ENCODE measurements at places on chromosomes 5 and 9.
A peak's percentile ranks its signal among the peaks of the same experiment; 100 is the strongest.

DNA sequence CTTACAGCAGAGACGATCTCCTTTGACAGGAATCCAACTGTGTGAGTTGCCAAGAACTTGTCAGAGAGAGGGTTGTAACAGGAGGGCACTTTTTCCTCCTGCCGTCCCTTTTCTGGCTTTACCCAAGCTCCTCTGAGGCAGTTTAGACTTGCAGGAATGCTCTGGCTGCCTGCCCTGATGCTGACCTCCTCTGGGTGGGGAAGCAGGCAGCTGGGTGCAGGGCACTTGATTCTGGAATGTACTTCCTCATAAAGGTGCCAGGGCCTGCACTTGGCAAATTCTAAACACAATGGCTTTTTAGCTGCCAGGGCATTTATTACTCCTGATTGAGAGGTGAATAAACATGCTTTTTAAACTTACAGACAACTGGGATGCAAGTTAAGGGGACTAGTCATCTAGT lies 190.4 kb downstream of the EPB41L4A start:
- DNase-seq = no peak

GRCh38 chr5:26986985-26987384 lies 51.4 kb downstream of the CDH9 start:
- DNase-seq = no peak

- no peak for DNase-seq
Measured at GRCh38 chr5:109997161-109997560, 307.4 kb downstream of the MAN2A1 start.

- no peak for DNase-seq
Measured at GRCh38 chr9:13898957-13899356, 415.0 kb downstream of the NFIB start.

DNA sequence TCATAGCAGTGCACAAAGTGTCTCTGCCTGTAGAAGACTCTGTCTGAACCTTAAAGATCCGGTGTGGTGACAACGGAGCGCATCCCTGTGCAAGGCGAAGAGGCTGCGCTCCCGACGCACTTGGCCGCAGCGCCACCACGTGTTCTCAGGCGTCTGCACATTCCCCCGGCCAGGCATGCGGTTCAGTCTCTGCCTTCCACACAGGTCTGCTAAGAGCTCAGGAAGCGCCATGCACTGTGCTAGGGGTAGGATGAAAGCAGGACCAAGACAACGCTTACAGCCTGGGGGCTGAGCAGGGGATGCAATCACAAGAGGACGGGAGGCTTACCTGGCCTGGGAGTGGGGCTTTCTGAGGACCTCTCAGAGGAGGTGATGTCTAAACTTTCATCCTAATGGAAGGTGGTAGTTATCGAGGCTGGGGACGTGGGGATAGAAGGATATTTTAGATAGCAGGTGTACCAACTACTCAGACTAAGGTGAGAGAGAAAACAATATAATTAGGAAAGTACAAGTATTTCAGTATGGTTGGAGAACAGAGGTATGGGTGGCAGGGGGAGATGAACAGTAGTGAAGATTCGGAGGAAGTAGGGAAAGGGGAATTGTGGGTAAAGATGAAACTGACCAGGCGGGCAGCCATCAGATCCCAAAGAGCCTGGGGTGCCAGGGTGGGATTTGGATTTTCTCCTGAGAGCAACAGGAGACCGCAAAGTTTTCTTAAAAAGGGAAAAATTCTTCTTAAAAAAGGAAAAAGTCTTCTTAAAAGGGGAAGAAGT lies 13.3 kb downstream of the CAPSL start:
- peak; percentile 85 for DNase-seq

DNA sequence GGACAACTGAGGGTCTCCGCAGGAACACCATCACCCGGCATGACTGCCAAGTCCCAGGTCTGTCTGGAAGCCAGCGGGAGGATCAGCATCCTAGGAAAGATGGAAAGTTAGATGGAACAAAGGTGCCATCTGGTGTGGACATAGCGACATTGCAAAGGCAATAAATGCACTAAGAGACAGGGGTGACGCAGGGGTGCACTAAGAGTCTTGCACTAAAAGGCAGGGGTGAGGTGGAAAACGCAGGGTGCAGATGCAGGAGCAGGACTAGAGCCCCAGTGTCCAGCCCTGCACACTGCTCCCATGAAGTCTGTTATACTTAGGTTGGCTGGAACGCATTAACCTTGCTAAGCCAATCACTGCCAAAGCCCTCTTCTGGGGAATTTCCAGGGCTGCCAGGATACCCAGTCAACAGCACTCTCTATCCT lies 15.5 kb downstream of the ATOX1 start:
- DNase-seq = no peak

- DNase-seq = no peak
Measured at GRCh38 chr9:15420796-15421195, 1.9 kb upstream of the SNAPC3 start.

DNA sequence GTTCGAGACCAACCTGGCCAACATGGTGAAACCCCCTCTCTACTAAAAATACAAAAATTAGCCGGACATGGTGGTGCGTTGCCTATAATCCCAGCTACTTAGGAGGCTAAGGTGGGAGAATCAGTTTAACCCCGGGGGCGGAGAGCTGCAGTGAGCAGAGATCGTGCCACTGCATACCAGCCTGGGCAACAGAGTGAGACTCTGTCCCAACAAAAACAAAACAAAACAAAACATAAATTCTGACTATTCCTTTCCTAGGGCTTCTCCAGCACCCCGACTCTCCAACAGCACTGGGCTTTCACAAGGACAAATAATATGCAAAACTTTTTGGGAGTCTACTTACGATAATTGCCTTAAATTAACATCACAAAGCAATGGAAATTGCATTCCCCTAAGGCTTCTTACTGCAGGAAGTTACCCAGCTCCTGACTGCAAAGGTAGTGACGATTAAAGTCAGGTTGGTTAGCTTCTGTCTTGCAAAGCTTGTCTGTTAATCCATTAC lies 15.9 kb upstream of the CDKN2AIPNL start:
- DNase-seq = no peak

DNA sequence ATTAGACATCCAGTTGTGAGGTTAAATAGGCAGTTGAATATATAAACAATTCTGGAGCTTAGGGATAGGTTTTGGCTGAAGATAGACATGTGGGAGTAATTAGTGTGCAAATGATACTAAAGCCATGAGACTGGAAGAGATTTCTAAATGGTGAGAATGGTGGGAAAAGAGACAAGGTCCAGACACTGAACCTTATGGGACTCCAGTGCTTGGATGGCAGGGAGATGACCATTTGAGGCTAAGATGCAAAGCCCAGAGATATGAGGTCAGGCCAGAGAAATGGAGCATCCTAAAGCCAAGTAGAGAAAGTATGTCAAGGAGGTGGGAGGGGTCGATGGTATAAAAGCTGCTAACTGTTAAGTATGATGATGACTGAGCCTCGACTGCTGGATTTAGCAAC lies 115.6 kb downstream of the SEMA5A start:
- no peak for DNase-seq

GRCh38 chr5:124665625-124666024 lies 80.8 kb downstream of the ZNF608 start:
- no peak for DNase-seq

GRCh38 chr9:131179561-131180219 lies 54.3 kb downstream of the NUP214 start:
- DNase-seq = no peak

DNA sequence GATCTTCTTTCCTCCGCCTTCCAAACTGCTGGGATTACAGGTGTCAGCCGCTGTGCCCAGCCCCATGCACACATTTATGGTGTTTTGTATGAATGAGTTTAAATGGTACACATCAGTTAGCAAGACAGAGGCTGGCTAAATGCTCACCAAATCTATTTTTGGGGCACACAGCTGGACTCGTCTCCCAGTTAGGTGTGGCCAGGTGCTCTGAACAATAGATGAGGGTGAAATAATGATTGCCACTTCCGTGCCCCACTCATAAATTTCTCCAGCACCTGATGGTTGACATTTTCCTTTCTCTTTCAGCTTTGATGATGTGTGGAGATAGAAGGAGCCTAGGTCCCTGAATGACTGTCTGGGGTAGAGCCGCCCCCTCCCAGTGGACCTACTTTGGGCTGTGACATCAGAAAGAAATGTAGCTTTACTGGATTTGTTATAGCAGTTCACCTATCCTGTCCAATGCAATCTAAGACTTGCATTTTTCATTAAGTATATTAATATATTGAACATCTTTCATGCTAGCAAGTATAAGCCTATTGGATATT lies 8.6 kb upstream of the RAPGEF1 start:
- no peak for DNase-seq

DNA sequence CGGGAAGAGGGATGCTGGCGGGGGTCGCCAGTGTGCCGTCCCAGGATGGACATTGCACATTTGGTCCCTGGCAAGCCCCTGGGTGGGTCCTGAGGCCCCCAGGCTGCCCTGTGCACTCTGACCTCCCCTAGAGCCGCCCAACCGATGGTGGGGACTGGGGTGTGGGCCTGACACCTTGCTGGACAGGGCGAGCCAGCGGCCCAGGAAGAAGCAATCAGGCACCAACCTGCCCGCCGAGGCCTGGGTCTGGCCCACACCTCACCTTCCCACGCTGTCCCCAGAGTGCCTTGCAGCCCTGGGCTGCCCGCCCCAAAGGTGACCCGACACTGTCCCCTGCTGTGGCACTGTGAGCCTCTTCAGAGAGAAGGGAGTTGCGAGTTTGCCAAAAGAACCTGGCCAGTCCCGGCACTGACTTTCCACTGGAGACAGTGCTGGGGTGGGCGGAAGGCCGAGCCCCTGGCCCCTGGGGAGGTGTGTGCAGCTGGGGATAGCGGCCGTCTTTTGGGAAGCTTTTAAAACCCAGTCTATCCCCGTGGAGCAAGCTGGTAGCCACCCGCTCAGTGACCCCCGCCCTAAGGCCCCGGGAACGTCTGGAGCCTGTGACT lies 12.0 kb upstream of the NRARP start:
- DNase-seq = no peak

DNA sequence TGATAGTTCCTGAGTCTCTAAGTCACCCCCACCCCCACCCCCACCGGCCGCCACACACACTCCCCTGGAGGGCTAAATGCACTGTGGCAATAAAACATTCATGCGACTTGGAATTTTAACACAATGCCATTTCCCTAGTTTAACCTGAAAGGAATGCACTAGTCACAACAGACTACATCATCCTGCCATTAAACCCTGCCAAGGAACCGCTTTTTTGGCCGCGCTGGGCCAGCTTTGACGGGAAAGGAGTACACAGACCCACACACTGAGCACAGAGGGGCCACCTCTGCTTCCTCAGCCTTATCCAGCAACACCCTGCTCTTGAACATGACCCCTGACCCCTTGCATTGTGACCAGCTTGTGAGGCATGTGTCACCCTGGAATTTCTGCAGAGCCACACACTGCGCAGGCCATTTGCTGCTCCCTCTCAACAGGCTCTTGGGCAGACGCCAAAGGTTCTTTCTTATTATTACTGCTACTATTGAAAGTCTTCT lies 165.3 kb downstream of the BNC2 start:
- DNase-seq = no peak

- DNase-seq = no peak
Measured at GRCh38 chr5:146805081-146805480, 73.5 kb downstream of the PPP2R2B start.

DNA sequence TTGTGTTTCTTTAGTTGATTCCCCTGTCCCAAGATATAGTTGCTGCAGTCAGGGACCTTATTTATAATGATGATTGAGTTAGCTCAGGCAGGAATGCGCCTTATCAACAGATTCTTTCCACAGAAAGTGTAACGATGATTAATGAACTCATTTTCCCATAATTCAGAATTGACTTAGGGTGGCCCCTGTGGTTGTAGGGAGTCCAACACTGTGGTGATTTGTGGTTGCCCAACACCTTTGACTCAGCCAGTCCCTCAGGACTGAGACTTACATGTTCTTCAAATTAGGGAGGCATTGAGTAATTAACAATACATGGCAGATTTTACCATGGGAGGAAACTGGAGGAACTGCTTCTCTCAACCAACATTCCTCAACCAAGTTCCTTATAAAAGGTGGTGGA lies 221.9 kb downstream of the GABRG2 start:
- DNase-seq = no peak

DNA sequence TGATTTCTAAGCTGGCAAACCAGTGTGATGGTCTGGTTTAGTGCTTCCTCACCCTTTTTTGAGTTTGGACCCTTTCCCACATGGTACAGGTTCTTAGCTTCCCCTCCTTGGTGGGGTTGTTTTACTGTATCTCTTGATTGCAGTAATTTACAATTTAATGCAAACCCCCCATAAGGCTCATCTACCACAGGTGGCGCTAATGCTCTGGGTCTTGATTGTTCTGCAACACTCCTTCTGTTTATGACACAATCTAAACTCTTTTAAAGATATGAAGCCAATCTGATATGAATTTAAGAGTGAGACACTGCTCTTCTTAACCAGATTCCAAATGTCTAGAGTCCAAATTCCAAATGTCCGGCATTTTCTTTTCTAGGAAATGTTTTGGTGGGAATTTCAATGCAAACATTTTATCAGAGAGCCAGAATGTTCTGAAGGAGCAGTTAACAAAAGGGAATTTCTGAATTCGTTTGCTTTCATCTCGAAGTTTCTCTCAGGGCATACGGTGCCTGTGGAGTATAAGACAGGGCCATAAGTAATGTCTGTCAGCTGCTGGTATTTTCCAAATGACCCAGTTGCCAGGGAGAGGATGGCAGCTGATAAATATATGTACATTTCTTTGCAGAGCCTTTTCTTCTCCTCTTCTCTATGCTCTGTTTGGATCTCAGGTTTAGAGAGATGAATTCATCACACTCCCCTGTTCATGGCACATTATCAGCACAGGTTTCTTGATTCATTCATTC lies 246.8 kb downstream of the ARHGAP26 start:
- peak; percentile 40 for DNase-seq

GRCh38 chr5:1967736-1968135 lies 85.0 kb upstream of the IRX4 start:
- DNase-seq = no peak

GRCh38 chr5:79774171-79774854 lies 84.7 kb downstream of the CMYA5 start:
- DNase-seq = no peak

- no peak for DNase-seq
Measured at GRCh38 chr5:5014586-5015235, 125.4 kb upstream of the ADAMTS16 start.

DNA sequence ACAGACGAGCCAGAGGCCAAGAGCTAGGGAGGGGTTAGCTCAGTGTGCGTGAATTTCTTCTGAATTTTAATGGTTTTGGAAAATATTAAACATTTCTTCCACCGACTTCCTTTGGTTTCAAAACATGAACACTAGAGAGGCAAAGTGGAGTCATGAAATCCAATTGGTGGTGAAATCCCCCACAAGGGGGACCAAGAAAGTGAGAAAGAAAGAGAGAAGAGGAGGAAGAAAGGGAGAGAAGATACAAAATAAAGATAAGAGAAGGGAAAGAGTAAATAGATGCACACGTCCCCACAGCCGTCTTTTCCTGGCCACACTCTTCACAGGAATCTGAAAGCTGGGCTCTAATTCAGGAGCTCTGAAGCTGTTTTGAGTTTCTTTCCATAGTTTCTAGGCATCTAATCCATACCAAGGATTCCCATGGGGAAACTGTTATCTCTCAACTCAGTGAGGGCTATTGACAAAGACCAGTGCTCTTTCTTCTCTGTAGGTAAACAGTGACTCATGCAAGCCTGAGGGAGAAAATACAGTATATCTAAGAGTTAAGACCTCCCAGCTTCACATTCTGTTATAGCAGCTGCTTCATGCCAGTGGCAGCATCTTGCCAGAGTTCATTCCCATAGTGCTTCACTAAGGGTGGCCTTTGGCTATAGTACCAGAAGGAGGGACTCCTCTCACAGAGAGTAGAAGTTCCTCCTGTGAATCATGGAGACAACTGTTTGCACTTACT lies 115.8 kb upstream of the LIFR start:
- no peak for DNase-seq

All from CD4-positive, alpha-beta T cell treated with Interleukin-4 for 1 hour (primary cell).